ENCODE measurements at places on chromosomes 12 and 14.

GRCh38 chr12:40942326-40942725 is 245.8 kb upstream of the PDZRN4 start:
- DNase-seq = no peak

DNA sequence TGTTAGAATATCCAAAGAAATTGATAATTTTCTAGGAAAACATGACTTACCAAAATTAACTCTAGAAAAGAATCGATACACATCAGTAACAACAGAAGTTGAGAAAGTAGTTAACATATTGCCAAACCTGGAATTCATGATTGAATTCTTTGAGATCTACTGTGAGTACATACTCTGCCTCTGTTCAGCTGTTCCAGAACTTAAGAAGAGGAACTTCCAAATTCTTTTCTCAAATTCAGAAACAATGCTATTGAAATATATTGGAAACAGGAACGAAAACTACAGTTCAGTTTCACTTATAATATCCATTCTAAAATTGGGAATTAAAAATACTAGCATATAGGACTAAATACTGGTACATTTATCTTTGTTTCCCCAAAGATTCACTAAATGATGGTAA is 57.9 kb downstream of the MARK3 start:
- DNase-seq = no peak

DNA sequence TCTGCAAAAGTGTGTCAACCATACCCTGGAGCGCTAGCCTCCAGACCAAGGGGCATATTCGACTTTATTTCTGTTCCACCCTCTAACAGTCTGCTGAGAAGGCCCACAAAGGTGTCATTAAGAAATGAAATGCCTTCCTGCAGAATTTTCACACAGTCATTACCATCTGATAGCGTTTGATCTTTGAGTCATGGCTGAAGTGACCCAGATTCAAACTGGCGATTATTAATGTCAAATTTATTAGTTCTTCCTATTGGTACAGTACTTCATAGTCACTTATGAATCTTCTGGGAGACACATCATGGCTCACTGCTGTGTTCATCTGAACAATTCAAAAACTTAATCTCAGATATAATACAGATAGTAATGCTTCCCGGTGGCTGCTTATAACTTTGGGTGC is 13.2 kb downstream of the PRICKLE1 start:
- no peak for DNase-seq

DNA sequence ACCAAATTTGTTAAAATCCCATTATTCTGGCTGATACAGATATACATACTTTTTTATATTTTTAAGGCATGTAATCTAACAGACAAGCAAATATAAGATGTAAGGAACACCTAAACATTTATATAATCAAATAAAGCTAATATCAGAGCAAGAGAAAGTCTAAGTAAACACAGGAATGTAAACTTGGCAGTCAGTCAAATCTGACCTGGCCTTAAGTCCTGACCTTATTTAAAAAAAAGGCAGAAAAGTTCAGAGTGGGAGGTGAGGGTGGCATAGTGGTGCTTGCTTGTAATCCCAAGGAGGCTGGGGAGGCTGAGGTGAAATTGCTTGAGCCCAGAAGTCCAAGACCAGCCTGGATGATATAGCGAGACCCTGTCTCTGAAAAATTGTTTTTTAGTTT is 152.6 kb downstream of the DERA start:
- no peak for DNase-seq

GRCh38 chr12:80590085-80590484 is 117.3 kb upstream of the MYF6 start:
- no peak for DNase-seq
